ENCODE measurements at places on chromosomes 16 and 17.
A peak's percentile ranks its signal among the peaks of the same experiment; 100 is the strongest.

GRCh38 chr16:57234707-57235092, 10.4 kb upstream of the ARL2BP start:
- DNase-seq, result no peak

DNA sequence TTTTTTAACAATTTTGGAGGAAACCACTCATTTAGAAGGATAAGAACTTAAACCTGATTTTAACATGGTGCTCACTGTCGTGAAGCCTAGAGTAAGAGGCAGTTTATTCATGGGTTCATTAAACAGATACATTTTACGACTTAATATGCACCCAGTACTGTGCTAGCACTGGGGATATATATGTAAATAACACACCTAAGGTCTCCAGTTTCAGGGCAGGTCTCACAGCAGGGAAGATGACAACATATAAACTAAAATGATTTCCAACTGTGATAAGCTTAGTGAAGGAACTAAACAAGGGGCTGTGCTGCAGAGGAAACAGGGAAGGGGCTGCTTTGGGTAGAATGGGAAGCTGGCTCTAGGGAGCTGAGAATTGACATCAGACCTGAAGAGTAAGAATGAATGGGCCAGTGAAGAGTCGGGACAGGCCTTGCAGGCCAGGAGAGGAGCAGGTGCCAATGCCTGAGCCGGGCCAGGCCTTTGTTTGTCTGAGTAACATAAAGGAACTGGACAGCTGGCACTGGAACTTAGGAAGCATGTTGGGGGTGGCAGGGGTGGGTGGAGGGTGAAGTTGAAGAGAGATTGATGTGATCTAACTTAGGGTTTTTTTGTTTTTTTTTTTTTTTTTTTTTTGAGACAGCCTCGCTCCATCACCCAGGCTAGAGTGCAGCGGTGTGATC, 12.1 kb downstream of the NT5M start:
- no peak for DNase-seq

DNA sequence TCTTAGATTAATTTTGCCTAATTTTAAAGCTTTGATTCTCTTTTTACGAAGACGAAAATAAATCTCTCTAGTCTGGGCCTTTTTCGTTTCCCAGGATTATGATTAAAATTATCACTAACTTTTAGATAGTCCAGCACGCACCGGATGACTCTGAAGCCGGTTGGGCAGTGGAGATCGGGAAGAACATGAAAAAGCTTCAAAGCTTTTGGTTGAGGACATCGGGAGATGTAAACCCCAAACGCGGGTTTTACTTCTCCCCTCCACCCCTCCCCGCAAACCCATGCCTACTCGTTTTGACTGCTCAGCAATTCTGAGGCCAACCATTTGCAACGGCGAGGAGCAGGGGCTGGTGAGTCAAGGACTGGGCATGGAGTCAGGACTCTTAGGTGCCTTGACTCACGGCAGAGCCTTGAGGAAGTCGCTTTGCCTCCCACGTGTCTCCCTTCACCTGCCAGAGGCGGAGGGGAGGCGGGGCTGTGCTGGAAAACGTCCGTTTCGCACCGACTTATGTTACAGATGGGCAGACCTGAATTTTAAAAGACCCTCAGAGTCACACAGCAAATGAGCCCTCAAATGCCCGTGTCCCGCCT, 989 bp upstream of the DUSP14 start:
- peak; percentile 42 for DNase-seq

GRCh38 chr17:8740486-8740885, 4.2 kb downstream of the CCDC42 start:
- DNase-seq, result no peak

GRCh38 chr16:74605746-74606520, 981 bp downstream of the GLG1 start:
- DNase-seq, result no peak

DNA sequence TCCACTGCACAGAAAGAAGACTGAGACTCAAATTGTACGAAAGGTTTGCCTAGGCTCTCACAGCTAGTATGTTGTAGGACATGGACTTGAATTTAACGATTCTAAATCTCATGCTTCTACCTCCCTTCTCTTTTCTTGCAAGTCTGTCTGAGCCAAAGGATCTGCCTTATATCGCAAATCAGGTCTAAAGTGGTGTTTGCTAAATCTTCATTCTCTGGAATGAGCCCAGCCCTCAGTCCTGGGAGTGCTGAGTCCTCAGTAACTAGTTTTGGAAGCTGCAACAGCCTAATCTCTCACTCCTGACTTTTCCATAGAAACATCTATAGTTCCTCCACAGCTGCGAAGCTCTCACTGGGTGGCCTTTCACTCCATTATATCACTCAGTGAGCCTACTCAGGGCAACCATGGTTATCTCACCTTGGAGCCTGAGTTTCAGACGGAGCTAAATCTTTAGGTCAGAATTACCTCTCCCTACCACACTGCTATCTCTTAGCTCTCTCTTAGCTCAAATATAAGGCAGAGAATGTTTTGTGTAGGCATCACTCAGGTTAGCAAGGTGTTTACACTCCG, 575.5 kb upstream of the C16orf82 start:
- no peak for DNase-seq

Measured in stimulated activated CD4-positive, alpha-beta T cell treated with anti-CD3 and anti-CD28 coated beads, Interleukin-12 subunit alpha, Interleukin-12 subunit beta, amount 100 ng/mL, for 48 hours (primary cell).